Activated T-cell treated with anti-CD3 and anti-CD28 coated beads for 1 hour (primary cell): ENCODE measurements at places on chromosomes 2 and 18.

- no peak for DNase-seq
Measured at GRCh38 chr2:75311993-75312392, 112.7 kb upstream of the TACR1 start.

- no peak for DNase-seq
Measured at GRCh38 chr2:101115664-101116063, 35.5 kb downstream of the TBC1D8 start.

DNA sequence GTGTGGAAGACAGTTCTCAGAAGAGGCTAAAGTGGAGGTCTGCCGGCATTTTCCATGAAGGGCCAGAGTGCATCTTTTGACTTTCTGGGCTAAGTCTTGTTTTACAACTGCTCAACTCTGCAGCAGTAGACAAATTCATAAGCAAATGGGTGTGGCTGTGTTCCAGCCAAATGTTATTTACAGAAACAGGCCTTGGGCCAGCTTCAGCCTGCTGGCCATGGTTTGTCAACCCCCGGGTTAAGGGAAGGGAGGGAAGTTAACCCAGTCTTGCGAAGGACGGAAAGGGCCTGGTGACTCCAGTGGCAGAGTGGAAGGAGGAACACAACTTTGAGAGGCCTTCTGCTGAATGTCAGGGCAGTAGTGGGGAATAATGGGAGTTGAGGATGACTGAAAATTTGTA lies 34.3 kb upstream of the NCKAP5 start:
- DNase-seq: no peak

GRCh38 chr18:76373297-76373696 lies 121.7 kb downstream of the ZNF516 start:
- DNase-seq: no peak

DNA sequence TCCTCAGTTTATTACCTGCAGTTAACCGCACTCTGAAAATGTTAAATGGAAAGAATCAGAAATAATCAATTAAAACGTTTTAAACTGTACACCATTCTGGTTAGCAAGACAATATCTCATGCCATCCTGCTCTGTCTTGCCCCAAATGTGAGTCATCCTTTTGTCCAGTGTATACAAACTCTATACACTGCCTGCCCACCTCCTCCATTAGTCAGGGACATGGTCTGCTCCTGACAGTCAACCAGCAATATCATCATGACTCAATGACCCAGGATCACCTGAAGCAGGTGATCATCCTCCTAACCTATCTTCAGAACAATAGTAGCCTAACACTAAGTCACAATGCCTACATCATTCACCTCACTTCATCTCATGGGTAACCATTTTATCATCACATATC lies 214.7 kb downstream of the KCNH7 start:
- no peak for DNase-seq

GRCh38 chr18:50190236-50190635 lies 4.7 kb downstream of the MYO5B start:
- DNase-seq: no peak

- no peak for DNase-seq
Measured at GRCh38 chr18:43774497-43774896, 497.2 kb upstream of the SYT4 start.

DNA sequence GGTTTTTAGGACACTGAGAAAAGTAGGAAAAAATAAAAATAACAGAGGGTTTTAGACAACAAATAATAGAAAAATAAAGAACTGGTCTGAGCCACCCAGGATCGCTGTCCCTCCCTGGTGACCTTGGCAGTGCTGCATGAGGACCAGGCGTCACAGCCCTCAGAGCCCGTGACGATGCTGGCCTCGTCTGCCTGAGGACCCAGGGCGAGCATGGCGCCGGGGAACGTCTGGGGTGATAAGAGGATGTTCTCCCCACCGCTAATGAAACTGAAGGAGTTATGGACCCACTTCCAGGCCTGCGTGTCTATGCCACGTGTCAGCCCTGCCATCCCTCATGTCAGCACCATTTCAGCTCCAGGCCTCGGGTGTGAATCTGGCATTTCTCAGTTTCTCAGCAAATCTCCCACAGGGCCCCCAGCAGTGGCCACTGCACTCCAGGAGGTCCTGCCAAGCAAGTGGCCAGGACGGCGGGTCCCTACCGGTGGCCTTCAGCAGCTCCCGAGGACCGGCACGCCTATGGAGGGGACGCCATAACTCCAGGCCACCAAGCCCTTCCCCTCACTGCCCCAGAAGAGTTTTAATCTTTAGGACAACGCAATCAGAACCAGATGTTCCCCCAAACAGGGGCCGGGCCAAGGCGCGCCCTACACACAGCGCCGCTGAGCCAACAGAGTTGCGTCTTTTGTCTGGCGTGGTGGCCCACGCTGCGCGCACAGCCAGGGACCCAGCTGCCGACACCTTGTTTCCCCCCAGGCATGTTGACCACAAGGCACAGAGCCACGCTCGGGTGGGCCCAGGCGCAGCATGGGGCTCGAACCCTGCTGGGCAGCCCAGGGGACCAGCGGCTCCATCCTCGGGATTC lies 179.7 kb downstream of the TWIST2 start:
- no peak for DNase-seq

GRCh38 chr2:2763351-2764000 lies 432.4 kb upstream of the MYT1L start:
- no peak for DNase-seq

DNA sequence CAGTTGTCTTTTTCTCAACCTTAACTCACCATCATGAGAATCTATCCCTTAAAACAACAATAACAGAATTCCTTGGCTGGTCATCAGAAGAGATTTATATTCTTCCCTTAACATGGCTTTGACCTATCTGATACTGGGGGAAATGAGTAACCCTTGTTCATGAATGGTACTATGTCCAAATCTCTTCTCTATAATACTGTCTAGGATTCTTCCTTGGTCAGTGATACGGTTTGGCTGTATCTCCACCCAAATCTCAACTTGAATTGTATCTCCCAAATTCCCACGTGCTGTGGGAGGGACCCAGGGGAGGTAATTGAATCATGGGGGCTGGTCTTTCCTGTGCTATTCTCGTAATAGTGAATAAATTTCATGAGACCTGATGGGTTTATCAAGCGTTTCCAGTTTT lies 282.0 kb upstream of the SIX2 start:
- DNase-seq: no peak

GRCh38 chr2:129901754-129902415 lies 77.6 kb upstream of the RAB6C start:
- no peak for DNase-seq

GRCh38 chr2:130241041-130241707 lies 42.9 kb upstream of the TUBA3E start:
- DNase-seq: no peak

DNA sequence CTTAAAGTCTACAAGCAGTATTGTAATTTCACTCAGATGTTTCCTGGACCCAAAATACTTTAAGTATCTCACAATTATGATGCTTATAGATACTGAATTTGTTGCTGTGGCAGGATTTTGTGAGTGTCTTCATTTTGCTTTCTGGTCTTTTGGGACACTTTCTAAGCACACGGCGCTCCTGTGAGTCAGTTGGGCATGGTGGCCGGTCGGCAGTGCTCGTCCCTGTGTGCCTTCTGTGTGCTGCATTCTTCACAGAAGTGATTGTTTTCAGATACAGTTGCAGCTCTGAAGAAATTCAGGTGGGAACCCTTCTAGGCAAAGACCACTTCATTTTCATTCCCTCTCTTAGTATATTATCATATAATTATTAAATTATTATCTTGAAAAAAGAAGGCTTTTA lies 273.3 kb downstream of the ZNF407 start:
- no peak for DNase-seq

DNA sequence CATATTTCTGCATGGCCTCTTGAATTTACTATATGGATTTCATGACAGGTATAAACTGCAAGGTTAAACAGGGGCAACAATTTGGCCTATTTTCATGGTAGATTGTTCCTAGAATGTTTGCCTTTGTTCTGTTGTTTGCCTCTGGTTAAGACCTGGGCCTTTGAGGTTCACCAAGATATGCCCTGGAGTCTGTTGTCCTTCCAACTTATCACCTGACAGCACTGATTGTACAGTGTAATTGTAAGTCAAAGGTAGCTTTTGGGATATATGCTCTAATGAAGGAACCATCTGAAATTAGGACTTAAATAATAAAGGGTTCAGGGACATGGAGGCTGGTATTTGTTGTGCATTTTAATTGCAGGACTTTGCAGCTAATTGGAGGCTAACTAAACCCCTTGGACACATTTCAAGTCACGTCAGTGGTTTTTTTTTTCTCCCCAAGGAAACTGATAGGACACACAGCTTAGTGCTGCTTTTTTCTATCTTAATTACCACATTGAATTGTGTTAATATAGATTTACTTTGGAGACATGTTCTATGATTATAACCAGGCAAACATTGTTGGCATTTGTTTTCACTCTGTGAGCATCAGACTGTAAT lies 771.2 kb upstream of the LINC00305 start:
- DNase-seq: no peak

DNA sequence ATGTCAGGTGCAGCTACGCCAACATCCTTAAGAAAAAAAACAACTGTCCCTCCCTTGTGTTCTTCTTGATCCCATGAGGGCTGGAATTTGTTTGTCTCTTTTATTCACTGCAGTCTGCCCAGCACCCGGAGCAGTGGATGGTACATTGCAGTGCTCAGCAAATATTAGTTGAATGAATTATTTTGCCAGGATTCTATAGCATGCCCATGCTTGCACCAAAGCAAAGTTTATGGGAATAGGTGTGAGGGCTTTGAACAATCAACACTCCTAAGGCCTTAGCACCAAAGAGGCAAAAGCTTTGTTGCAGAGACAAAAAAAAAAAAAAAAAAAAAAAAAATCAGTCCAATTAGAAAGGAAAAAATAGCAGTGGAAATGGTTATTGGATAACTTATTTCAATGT lies 28.7 kb upstream of the DCC start:
- no peak for DNase-seq

GRCh38 chr18:8525692-8526091 lies 83.5 kb upstream of the RAB12 start:
- DNase-seq: no peak

DNA sequence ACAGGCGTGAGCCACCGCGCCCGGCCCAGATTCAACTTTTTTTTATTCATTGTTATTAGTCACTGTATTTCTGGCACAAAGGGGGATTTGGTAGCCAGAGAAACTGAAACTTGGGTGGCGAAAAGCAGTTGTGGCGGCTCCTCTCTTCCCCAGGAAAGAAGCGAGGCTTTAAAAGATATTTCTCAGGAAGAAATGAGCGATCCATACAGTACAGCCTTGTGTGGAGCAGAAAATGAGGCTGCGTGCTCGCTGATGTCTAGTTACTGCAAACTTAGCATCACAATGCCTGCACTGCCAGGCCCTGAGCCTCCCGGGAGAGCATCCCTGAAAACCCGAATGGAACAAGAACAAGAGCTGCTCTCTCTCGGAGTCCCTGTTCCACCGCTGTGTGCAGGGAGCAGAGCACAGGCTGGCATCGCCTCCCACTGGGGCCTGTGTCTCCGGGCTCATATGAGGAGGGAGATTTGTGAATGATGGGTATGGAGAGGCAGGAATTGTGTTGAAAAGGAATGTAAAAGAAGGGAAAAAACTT lies 234.0 kb downstream of the ZNF516 start:
- no peak for DNase-seq

DNA sequence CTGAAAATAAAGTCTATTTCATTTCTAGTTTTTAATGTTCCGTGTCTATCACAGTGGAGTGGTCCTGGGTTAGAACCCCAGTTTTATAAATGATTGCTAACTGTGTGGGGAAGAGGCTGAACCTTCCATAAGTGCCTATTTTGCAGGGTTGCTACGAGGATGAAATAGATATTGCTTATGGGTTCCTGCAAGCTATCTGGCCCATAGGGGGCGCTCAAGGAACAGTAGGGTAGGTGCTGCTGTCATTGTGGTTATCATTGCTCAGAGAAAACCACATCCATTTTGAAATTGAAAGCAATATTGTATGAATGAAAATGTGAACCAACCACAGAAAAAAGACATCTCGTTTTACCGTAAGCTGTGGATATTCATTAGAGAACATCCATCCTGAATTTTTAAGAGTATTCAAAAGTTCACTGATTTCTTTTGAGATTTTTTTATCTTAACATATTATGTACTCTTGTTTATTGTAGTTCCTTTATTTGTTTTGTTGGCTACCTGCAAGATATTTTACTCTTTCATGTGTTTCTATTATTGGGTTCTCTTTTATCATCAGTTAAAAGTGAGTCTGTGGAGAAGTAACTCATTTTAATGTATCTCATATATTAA lies 261.6 kb downstream of the NAPG start:
- peak; percentile 74 for DNase-seq

- no peak for DNase-seq
Measured at GRCh38 chr18:9738266-9738969, 30.3 kb downstream of the RAB31 start.

DNA sequence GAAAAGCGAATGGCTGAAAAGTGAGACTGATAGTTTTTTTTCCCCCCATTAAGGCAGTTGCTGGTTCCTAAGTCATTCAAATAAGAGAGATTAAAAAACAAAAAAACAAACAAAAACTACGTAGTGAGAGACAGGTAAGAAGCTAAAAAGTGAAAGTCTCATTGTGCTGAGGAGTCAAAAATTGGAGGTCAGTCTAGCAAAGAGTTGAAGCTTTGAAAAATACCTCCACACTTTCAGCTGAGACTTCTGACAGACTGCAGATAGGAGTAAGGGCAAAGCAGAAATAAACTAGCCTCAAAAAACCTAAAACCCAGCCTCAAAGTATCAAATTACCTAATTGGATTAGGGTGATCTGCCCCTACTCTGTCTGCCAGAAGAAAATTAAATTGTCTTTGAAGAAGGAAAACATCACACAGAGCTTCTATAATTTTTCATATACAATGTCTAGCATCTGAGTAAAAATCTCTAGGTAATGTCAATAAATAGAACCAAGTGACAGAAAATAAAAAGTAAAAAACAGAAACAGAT lies 10.9 kb upstream of the EIF2AK3 start:
- no peak for DNase-seq
